Aortic smooth muscle cell (primary cell): ENCODE measurements at places on chromosomes 4 and X. TPM values are rescaled to one million over a fixed set of nuclear protein-coding genes. Genes with fewer than 3 reads are reported as not detected.

RS1 gene
- not detected in 2 replicates for total RNA-seq

RPS3A gene
- total RNA-seq, result 1,896 and 2,084 TPM in 2 replicates

SSX1 gene
- not detected in 2 replicates for total RNA-seq

TBX22 gene
- total RNA-seq, result not detected in 2 replicates

ARAF gene
- total RNA-seq, result 14.7 and 15.1 TPM in 2 replicates

MMRN1 gene
- total RNA-seq, result 4.7 and 11.1 TPM in 2 replicates

MAOB gene
- 0.13 and 0.19 TPM in 2 replicates for total RNA-seq

SATL1 gene
- not detected in 2 replicates for total RNA-seq

S100P gene
- not detected in 2 replicates for total RNA-seq

RBM47 gene
- 0.25 and 0.40 TPM in 2 replicates for total RNA-seq

DUSP9 gene
- not detected in 2 replicates for total RNA-seq

CDKL5 gene
- total RNA-seq, result 1.7 and 2.8 TPM in 2 replicates

PRDM5 gene
- total RNA-seq, result 13.1 and 13.4 TPM in 2 replicates

TLR8 gene
- not detected in 2 replicates for total RNA-seq

ELOVL6 gene
- total RNA-seq, result 12.7 and 12.8 TPM in 2 replicates

GRIA3 gene
- total RNA-seq, result 5.0 and 7.4 TPM in 2 replicates

STK26 gene
- total RNA-seq, result 0.75 and 1.5 TPM in 2 replicates

VCX3A gene
- not detected in 2 replicates for total RNA-seq

TCEANC gene
- 3.2 TPM in 2 replicates for total RNA-seq

TEX13B gene
- total RNA-seq, result not detected in 2 replicates

BGN gene
- 56.3 and 168 TPM in 2 replicates for total RNA-seq

NR3C2 gene
- total RNA-seq, result 3.3 and 6.8 TPM in 2 replicates

SPANXD gene
- not detected in 2 replicates for total RNA-seq

TRPC3 gene
- under 0.01 TPM in 2 replicates for total RNA-seq

TIGD2 gene
- total RNA-seq, result 2.8 and 4.5 TPM in 2 replicates

CISD2 gene
- 34.4 and 36.6 TPM in 2 replicates for total RNA-seq

MAGEE2 gene
- total RNA-seq, result under 0.01 TPM in 1 of 2 replicates, not detected in the other

INTU gene
- 2.9 and 4.2 TPM in 2 replicates for total RNA-seq

CLDN24 gene
- not detected in 2 replicates for total RNA-seq

GYPB gene
- not detected in 2 replicates for total RNA-seq

CENPVL2 gene
- total RNA-seq, result not detected in 2 replicates

TMSB15B gene
- total RNA-seq, result 1.6 and 1.8 TPM in 2 replicates

NPY2R gene
- 117 and 139 TPM in 2 replicates for total RNA-seq

ATP1B4 gene
- total RNA-seq, result not detected in 2 replicates

OCIAD1 gene
- total RNA-seq, result 83.9 and 99.4 TPM in 2 replicates

GAGE13 gene
- not detected in 2 replicates for total RNA-seq

FAM156A gene
- 9.3 and 10.4 TPM in 2 replicates for total RNA-seq

CLCN4 gene
- 5.8 and 6.3 TPM in 2 replicates for total RNA-seq

MTCP1 gene
- 30.0 and 33.4 TPM in 2 replicates for total RNA-seq

S100G gene
- not detected in 2 replicates for total RNA-seq

GAB1 gene
- total RNA-seq, result 7.1 and 18.8 TPM in 2 replicates

MAML3 gene
- 0.92 and 0.93 TPM in 2 replicates for total RNA-seq

FAT4 gene
- 7.0 and 29.0 TPM in 2 replicates for total RNA-seq

MGAT4D gene
- total RNA-seq, result not detected in 2 replicates

PPP3CA gene
- total RNA-seq, result 52.2 and 81.1 TPM in 2 replicates

POU3F4 gene
- total RNA-seq, result under 0.01 TPM in 1 of 2 replicates, not detected in the other

GSX2 gene
- not detected in 2 replicates for total RNA-seq

COX7B2 gene
- total RNA-seq, result not detected in 2 replicates

TRIML2 gene
- total RNA-seq, result 0.13 TPM in 1 of 2 replicates, not detected in the other

RTL3 gene
- total RNA-seq, result not detected in 2 replicates

PDLIM3 gene
- 70.0 and 89.6 TPM in 2 replicates for total RNA-seq

NXF2B gene
- total RNA-seq, result not detected in 2 replicates
